ENCODE measurements at places on chromosomes 16 and 17.

- no peak for DNase-seq
Measured at GRCh38 chr17:73911726-73912372, 267.6 kb upstream of the SDK2 start.

- DNase-seq, result no peak
Measured at GRCh38 chr17:69460963-69461922, 46.7 kb downstream of the MAP2K6 start.

GRCh38 chr17:31882571-31882970 is 18.9 kb downstream of the UTP6 start:
- no peak for DNase-seq

GRCh38 chr16:2438121-2438520 is 8.9 kb downstream of the CCNF start:
- no peak for DNase-seq

GRCh38 chr17:17017343-17018014 is 24.8 kb upstream of the MPRIP start:
- no peak for DNase-seq

DNA sequence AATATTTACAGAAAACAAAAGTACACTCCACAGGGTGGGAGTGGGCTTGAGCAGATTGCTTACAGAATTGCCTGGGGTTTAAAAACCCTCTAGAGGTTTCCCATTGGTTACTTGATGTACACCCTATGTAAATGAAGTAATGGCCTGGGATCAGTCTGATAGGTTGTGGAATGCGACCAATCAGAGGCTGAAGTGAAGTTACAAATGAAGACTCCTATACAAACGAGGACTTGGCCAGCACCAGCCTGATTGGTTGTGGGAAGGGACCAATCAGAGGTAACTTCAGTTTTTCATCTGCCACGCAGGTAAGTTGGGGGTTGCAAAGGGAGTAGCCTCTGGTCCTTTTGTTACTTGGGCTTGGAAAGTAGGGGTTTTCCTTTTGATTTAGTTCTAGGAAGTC is 8.8 kb downstream of the EEF2K start:
- no peak for DNase-seq

- DNase-seq, result no peak
Measured at GRCh38 chr16:26976873-26977272, 89.9 kb upstream of the C16orf82 start.

- DNase-seq, result no peak
Measured at GRCh38 chr17:31339906-31340661, 18.7 kb upstream of the EVI2A start.

GRCh38 chr16:54477714-54478113 is 191.1 kb upstream of the IRX3 start:
- DNase-seq, result no peak

DNA sequence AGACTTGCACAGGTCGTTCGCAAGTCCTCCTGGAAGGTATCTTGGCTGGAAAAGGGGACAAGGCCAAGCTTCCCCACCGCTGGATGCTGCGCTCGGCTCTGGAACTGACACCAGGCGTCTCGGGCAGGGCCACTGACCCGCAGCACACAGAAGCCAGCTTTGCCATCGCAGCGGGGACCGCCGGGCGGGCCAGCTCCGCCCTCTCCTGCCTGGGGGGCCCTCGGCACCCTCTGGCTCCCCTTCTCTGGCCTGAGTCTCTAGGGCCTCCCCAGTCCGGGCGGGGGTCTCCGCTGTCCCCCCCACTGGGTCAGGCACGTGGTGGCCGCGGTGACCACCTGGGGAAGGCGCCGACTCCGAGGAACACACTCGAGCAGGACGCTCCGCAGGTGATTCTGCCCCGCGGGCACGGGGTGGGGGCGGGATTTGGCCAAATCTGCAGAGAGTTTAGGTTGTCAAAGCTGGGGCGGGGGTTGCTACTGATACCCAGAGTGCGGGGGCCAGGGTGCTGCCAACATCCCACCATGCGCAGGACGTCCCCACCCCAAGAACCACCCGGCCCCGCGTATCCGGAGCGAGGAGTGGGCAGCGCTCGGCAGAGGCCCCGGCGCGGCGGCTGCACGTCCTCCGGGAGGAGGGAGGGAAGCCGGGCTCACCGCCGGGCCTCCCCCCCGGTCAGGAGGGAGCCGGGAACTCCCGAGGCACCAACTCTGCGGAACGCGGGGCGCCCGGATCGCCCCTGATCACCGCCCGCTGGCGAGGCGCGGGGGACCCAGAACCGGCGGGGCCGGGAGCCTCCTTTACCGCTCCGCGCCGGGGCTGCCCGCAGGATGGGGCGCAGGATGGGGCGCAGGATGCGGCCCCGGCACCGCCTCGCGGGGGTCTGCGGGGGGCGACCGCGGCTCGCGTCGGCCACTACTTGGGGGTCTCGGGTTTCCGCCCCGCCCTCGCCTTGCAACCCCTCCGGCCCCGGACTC is 744 bp upstream of the METRNL start:
- DNase-seq, result no peak

GRCh38 chr17:42378359-42378958 is 9.8 kb downstream of the STAT3 start:
- DNase-seq, result no peak

GRCh38 chr16:8596581-8596980 is 6.3 kb upstream of the TMEM114 start:
- no peak for DNase-seq

DNA sequence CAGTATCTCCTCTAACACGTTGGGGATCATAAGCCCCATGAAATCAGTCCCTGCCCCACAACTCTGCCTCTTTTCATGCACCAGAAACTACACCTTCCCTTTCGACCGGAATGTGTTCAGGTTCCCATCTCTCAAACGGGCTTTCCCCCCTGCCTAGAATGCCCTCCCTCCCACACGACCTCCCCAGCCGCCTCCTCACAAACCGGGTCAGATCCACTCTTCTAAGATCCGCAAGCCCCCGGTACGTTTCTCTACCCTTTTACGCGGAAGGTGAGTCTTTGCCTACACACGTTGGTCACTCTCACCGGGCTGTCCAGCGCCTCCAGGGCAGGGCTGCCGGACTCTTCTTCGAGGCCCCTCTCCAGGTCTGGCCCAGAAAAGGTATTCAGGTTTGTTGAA is 708 bp downstream of the DHX33 start:
- no peak for DNase-seq

- no peak for DNase-seq
Measured at GRCh38 chr17:69625474-69625873, 211.0 kb downstream of the MAP2K6 start.

GRCh38 chr17:29595943-29596774 is 3.2 kb downstream of the ANKRD13B start:
- no peak for DNase-seq

DNA sequence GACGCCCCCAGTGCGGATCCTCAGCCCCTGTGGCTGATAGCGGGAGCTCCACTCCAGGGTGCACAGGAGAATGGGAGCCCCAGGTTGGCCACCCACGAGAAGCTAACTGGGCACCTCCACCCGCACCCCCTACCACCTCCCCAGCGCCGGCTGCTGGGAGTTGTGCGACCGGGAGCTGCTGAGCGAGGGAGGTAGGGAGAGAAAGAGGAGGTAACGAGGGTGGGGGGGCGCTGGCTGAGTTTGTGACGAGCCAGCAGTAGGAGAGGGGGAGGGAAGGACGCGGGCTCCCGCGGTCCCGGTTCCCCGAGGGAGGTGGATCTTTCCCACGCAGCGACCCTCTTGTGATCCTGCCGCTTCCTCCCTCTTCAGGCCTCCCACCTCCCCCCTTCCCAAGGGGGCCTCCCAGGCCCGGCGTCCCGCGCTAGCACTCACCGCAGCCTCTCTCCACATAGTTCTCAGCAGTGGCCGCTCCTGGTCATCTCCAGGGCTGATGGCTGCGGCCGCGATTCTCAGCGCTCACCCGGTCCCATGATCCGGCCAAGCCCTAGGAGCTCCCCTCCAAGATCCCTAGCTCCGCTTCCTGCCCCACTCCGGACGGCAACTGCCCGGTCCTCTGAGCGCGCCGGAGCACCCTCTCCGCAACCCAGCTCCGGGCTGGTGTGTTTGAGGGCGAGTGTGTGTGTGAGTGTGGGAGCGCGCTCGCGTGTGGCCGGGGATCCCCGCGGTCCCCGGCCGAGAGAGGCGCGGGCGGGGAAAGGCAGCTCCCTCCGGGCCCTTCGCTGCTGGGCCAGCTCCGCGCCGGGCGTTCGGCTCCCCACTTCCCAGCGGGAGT is at the start of gene GRIN2A:
Gene GRIN2A, minus strand, starts transcription at position 207 of the 832 bp plus-strand sequence. CDS start 2,017 bp downstream, outside the sequence.
- no peak for DNase-seq

GRCh38 chr17:47907932-47908562 is 12.0 kb downstream of the SP2 start:
- DNase-seq, result no peak

DNA sequence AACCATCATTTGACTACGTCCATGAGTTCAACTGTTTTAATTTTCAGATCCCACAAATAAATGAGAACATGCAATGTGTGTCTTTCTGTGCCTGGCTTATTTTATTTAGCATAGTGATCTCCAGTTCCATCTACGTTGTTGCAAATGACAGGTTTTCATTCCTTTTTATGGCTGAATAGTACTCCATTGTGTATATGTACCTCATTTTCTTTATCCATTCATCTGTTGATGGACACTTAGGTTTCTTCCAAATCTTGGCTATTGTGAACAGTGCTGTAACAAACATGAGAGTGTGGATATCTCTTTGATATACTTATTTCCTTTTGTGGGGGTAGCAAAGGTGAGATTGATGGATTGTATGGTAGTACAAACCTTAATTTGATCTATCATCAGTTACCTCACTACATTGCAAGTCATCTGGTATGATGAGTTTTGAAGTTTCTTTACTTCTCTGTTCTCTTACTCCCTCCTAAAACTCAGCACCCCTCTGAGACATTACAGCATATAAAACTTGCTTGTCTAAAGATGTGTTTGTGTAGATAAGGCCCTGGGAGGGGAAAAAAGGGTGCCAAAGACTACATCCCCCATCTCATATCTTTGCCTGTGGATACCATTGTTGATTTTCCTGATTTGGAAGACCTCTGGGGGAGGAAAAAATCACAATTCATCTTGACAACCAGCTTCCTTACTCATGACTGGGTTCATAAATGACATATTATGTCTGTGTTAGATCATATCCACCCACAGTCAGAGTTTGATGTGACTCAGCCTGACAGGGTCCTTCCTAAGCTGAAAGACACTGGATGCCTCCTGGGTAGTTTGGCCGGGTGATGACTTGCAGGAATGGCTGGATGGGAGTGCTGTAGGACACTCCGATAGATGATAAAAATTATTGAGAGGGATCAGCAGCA is 47.6 kb downstream of the ABCA9 start:
- no peak for DNase-seq

DNA sequence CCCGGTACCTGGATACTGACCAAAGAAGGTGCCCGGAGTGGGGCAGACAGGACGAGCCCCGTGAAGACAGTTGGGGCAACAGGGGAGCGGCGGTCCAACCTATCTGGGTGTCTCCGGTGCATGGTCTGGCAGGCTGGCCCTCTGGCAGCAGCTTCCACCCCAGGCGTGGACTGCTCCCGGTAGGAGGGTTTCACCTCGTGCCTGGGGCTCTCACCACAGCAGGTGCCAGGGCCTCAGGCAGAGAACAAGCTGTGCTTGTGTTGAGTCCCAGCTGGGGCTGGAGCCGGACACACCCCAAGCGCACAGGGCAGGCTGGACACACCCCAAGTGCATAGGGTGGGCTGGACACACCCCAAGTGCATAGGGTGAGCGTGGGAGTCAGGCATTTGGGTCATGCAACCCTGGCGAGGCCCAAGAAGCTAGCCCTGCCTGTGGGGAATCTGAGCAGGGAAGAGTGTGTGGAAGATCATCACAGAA is 1.5 kb upstream of the FBXL16 start:
- no peak for DNase-seq

- DNase-seq, result peak; percentile 80
Measured at GRCh38 chr17:48351911-48352332, 78.1 kb downstream of the SKAP1 start.

DNA sequence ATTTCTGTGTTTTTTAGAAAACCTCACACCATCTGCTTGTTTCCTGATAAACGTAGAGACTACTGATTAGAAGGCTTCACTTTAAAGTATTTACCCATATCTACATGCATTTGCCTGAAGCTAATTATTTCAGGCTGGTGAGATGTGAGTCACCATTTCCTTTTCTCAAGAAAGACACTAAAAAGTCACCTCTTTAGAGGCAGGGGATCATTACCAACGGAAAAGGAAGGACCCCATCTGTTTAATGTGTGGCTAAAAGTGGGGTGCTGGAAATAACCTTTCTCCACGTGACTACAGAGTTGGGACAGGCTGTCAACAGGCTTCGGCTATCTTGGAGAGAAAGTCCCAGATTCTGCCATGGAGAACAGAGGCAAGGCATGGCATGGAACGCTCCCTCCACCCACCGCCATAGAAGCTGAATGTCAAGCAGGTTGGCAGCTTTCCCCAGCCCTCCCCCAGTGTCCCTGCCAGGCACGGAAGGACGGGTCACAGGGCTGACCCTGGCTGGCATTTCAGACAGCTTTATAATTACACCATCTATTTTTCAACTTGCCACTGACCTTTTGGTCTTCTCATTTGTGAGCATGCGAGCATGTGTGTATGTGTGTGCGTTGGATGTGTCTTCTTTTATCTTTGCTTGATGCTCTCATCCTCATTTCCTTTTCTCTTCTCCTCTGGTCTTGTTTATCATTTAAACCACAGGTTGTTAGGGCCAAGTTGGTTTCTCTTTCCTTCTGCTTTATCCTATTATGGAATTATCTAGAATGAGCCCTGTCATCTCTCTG is 157.0 kb downstream of the CPPED1 start:
- no peak for DNase-seq

DNA sequence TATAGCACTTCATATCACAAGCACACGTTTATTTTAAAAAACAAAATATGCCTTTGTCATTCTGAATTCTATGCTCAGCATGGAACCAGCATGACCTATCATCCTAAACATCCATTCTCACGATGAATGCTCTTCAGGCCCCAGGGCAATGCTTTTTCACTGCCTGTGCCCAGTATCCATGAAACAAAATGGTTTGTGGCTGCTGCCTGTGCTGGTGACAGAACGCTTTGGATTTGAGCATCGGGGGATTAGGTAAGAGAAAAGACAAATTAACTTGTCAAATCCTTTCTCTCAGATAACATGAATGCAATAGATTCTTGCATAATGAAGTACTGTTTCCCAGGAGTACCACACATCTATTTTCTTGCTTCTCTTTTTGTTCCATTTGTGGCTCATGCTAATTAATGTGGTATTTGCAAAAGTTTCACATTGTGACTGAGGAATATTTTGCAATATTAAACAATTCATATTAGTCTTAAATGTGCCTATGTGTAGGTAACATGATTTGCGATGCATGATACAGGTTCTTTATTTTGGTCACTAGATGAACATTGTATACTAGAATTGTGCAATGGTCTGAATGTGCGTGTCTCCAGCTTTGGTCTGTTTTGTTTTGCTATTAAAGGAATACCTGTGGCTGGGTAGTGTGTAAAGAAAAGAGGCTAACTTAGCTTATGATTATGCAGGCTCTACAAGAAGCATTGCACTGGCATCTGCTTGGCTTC is 25.8 kb upstream of the SRSF1 start:
- DNase-seq, result no peak

- DNase-seq, result peak; percentile 34
Measured at GRCh38 chr17:75011401-75012095, 922 bp upstream of the MRPL58 start.

DNA sequence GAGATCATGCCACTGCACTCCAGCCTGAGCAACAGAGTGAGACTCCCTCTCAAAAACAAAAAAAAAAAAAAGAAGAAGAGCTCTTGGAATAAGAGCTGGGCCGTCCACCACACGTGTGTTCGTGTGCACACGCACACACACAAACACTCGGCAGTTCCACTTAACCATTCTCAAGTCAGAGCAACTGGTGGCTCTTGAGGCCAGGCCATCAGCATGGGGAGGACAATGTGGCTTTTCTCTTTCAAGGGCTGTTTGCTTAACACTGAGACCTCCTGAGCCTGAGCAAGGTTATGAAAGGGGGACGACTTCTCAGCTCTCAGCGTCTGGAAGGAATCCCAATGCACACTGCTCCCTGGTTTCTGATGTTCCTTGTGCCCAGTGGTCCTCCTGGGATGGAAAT is 444.9 kb downstream of the SOX9 start:
- DNase-seq, result no peak
